ENCODE measurements at places on chromosomes 12 and 14. TPM values are rescaled to one million over a fixed set of nuclear protein-coding genes. Genes with fewer than 3 reads are reported as not detected.

- H3K4me3 ChIP-seq, result no peak overlapping the region
- no peak for DNase-seq
- no peaks in the 10 kb centered on the region for H3K4me1 ChIP-seq
- H3K27ac ChIP-seq, result no peak overlapping the region
- no peaks in the 10 kb centered on the region for H3K36me3 ChIP-seq
These were observed 137.4 kb downstream of the ZNF664 start for GRCh38 chr12:124110372-124110883.

- H3K27ac ChIP-seq, result no peak overlapping the region
- H3K4me1 ChIP-seq, result no peaks in the 10 kb centered on the region
- no peaks in the 10 kb centered on the region for H3K36me3 ChIP-seq
- DNase-seq, result no peak
- no peak overlapping the region for H3K4me3 ChIP-seq
These were observed 125.7 kb upstream of the KRAS start for GRCh38 chr12:25376407-25376806.

GRCh38 chr12:101694297-101694848 is 3.1 kb upstream of the CHPT1 start:
- peaks cover 9% of the 10 kb centered on the region for H3K4me1 ChIP-seq
- DNase-seq, result no peak
- no peak overlapping the region for H3K4me3 ChIP-seq

DNA sequence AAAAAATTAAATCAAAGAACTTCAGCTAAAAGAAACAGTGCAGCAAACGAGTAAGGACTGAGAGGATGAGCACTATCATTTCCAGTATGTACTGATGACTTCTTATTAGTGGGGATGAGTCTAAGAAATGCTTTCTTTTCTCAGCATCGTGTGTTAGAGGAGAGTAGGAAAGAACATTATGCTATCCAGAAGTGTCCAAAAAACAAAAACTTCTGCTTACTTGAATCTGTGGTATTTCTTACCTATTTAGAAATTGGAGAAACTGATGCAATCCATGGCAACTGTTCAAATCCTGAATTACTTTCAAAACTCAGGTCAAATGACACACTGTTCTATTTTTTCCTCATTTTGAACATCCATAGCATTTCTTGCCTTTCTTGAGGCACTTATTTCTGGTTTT is 23.7 kb downstream of the ABCD2 start:
- no peaks in the 10 kb centered on the region for H3K27me3 ChIP-seq
- no peak for DNase-seq
- H3K4me3 ChIP-seq, result no peak overlapping the region
- H3K27ac ChIP-seq, result no peak overlapping the region
- H3K36me3 ChIP-seq, result no peaks in the 10 kb centered on the region

DNA sequence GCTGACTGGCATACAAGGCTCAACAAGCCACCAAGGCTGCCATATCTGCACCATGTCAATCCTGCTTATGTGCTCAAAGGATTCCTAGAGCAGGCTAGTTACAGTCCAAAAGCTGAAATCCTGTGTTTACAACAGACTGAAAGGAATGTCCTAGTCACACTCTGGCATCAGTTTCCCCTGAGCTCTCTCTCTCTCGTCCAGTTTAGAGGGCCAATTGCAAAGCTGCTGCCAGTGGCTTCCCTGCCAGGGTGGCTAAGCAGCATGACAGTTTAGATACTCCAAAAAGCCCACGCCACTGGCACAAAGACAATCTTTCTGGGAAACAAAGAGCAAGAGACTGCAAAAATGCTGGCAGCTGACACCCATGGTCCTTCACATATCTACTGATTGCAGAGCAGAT is 392.1 kb downstream of the RPS29 start:
- no peak overlapping the region for H3K27ac ChIP-seq
- H3K27me3 ChIP-seq, result no peaks in the 10 kb centered on the region
- no peaks in the 10 kb centered on the region for H3K36me3 ChIP-seq

GRCh38 chr14:63241096-63241495 is 36.9 kb downstream of the RHOJ start:
- no peaks in the 10 kb centered on the region for H3K4me1 ChIP-seq
- no peak for DNase-seq
- H3K27ac ChIP-seq, result no peak overlapping the region
- no peaks in the 10 kb centered on the region for H3K27me3 ChIP-seq
- no peak overlapping the region for H3K4me3 ChIP-seq

DNA sequence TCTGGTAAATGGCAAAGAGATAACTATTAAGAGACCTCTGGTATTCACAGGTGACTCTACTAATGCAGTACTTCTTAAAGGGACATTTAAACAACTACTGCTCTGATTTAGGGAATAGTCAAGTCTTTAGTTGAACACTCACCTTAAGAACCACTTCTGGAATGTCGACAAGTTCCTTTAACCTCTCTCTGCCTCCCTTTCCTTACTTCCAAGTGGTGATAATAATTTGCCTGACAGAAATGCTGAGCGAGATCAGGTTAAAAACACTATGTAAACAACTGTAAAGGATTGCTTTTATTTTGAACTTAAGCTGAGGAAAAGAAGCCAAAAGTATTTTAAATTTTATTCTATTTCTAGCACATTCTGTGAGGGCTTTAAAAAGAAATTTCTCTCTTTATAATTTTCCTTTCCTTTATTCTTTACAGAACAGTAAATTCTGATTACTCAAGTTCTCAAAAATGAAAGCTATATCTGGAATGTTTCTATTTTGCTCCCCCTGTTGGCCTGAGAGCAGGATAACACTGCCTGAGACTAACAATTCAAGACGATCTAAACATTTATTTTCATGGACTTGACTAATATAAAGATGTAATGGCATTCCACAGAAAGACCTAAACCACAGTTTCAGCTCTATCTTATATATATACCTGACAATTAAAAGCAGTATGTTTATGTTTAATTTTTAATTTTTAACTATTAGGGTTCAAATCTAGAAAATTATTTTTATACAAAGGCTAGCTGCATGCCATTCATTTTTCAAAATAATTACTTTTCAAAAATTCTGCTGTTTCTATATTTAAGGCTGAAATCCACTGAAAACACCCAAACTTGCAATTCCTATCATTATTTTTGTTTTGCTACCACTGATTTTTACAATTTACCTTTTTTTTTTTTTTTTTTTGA is 29.2 kb downstream of the ZCCHC8 start:
- H3K4me1 ChIP-seq, result peaks cover 4% of the 10 kb centered on the region
- no peak for DNase-seq

- H3K27me3 ChIP-seq, result no peaks in the 10 kb centered on the region
- H3K36me3 ChIP-seq, result no peaks in the 10 kb centered on the region
- H3K27ac ChIP-seq, result no peak overlapping the region
- H3K4me1 ChIP-seq, result peaks cover 12% of the 10 kb centered on the region
- DNase-seq, result no peak
- H3K4me3 ChIP-seq, result no peak overlapping the region
These were observed 85.3 kb upstream of the FLRT2 start for GRCh38 chr14:85444635-85445034.

DNA sequence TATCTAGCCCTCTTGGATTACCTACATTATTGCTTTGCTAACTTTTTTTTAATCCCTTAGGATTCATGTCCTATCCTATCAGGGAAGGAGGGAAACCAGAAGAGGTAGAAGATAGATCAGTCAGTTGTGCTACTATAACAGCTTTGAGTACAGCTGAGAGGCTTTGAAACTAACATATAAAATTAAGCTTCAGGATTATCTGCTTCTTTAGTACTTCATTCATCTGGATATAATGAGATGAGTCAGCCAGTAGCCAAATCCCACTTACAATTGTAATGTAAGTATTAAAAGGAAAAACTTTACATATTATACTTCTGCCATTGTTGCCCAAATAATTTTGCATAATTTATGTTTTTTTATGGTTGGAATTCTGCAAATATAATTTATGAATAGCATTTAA is 33.4 kb upstream of the ANO6 start:
- H3K36me3 ChIP-seq, result no peaks in the 10 kb centered on the region
- H3K27me3 ChIP-seq, result no peaks in the 10 kb centered on the region
- no peak overlapping the region for H3K27ac ChIP-seq
- no peak for DNase-seq
- H3K4me1 ChIP-seq, result no peaks in the 10 kb centered on the region

GRCh38 chr12:108495054-108495453 is 20.0 kb upstream of the FICD start:
- no peak for DNase-seq
- no peak overlapping the region for H3K4me3 ChIP-seq

- no peak for DNase-seq
- peak overlapping the region; percentile 64 for H3K27ac ChIP-seq
- H3K4me1 ChIP-seq, result peaks cover 7% of the 10 kb centered on the region
- H3K4me3 ChIP-seq, result no peak overlapping the region
These were observed 30.8 kb downstream of the COA8 start for GRCh38 chr14:103593577-103593976.

GRCh38 chr12:106455111-106455510 is 97.6 kb downstream of the POLR3B start:
- H3K27me3 ChIP-seq, result no peaks in the 10 kb centered on the region
- no peak overlapping the region for H3K27ac ChIP-seq
- H3K36me3 ChIP-seq, result no peaks in the 10 kb centered on the region
- no peak for DNase-seq

DNA sequence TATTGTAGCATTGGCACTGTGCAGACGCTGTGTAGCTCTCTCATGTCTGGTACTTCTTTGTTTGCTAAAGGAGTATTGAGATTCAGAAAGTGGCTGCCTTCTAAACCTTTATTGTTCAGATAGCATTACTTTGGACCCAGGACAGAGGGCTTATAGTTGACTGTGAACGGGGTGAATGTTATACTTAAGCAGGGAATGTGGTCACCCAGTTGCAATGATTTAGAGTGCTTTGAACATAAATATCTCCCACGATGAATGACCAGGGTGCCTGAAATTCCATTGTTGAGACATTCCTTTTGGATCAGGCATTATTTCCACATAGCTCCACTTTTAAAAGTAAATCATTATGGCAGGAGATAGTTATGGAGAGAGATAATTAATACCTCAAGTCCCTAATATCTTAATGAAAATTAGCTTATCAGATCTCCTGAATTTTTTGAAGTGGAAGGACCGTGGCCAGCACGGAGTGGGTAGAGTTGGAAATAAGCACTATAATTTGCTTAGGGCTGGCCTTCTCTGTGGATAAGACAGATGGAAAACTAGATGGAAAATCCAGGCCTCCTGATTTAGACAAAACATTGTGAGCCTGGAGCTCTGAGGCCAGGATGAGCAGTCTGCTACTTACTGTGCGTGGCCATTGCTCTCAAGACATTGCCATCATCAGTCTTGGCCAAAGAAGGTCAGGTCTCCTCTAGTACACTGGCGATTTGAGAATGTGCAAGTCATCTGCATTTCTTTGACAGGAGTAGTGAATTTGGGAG is 114.5 kb downstream of the ETV6 start:
- no peak overlapping the region for H3K4me3 ChIP-seq
- H3K4me1 ChIP-seq, result peaks cover 23% of the 10 kb centered on the region
- no peaks in the 10 kb centered on the region for H3K36me3 ChIP-seq
- peak overlapping the region; percentile 42 for H3K27ac ChIP-seq
- H3K27me3 ChIP-seq, result no peaks in the 10 kb centered on the region

DNA sequence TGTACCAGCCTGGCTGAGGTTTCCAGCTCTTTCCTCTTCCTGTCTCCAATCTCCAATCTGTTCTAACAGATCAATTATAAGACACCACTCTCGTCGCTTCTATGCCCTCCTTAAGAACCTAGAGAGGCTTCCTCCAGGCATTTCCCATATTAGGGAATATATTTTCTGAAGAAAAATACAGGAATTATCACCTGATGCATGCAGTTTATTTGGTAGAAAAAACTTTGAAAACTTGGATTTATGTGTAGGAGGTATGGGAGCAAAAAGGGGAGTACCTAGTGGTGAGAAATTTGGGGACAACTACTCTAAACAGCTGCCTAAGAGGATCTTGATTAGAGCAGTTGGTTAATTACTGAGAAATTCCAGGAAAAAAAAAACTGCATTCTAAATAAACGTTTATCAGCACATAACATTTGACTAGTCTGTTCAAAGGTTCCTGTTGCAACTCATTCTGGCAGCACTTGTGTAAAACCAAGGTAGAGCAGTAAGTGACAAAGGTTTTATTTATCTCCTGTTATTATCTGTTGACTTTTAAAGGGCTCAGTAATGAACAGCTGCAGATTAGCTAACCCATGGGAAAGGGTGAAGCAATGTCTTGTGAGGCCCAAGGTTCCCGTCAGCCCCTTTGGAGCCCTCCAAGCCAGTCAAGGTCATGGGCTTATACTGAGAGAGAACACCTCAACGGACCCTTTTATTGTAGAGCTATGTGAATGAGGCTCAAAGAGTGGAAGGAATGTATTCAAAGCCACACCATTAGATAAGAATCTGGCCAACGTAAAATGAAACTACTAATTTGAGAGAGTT is 36.4 kb upstream of the NR1H4 start:
- peak overlapping the region; percentile 39 for H3K27ac ChIP-seq
- H3K27me3 ChIP-seq, result no peaks in the 10 kb centered on the region
- peaks cover 14% of the 10 kb centered on the region for H3K4me1 ChIP-seq
- no peak overlapping the region for H3K4me3 ChIP-seq
- no peaks in the 10 kb centered on the region for H3K36me3 ChIP-seq

DNA sequence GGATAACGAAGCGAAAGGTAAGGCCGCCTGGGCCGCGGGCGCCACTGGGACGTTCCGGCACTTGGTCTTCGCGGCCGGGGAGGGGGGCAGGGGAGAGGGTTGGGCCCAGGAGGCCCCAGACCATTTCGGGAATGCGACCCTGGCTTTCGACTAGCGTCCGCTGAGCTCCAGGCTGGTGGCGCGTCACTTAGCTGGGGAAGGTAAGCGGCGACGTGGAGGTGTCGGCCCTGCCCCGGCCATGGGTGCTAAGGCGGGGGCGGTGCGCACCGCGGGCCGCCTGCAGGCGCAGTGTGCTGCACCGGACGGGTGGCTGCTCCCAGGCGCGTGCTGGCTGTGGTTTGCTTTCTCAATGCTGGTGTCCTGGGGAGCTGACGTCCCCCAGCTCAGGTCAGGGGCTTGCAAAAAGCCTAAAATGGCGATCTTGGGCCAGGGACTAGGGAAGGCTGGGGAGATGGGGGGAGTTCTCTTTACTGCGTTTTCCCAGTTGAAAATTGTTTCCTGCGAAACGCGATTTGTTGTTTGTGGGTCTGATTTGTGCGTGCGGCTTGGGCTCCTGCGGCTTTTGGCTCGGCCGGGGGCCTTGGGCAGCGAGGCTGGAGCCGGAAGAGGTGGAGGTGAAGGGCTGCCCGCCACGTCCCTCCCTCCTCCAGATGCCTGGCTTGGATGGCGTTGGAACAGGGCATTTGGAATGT is 1.2 kb downstream of the HOXC10 start:
- H3K27me3 ChIP-seq, result no peaks in the 10 kb centered on the region
- H3K4me1 ChIP-seq, result peaks cover 12% of the 10 kb centered on the region
- no peak for DNase-seq
- H3K36me3 ChIP-seq, result no peaks in the 10 kb centered on the region
- H3K4me3 ChIP-seq, result peak overlapping the region; percentile 38

GRCh38 chr12:118061011-118061872 is at the start of gene WSB2:
Gene WSB2, minus strand, starts transcription at chr12:118061179. Its CDS starts 131 bp downstream, at chr12:118061048.
- peak within 1 kb of the TSS; percentile 95 for H3K27ac ChIP-seq
- H3K4me3 ChIP-seq, result peak within 1 kb of the TSS; percentile 69
- no peaks in the 10 kb centered on the region for H3K27me3 ChIP-seq
- peaks cover 10% of the 10 kb centered on the region for H3K4me1 ChIP-seq

DNA sequence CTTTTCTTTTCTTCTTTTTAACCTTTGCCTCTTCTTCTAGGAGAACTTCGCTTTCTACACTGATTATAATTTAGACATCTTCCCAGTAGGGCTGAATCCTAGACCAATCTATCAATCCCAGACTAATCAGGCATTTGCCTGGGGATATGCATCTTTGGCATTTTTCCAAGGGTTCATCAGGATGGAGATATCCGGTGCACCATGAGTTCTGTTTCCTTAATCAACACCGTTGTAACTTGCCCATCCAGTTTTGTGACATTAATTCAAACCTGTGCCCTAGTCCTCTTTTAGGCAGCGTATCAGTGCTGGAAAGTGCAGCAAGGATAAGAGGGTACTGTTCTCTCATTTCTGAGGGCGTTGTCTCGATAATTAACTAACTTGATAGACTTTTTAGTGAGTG is 617 bp upstream of the MGP start:
- no peak for DNase-seq
- no peaks in the 10 kb centered on the region for H3K27me3 ChIP-seq
- no peak overlapping the region for H3K4me3 ChIP-seq
- no peaks in the 10 kb centered on the region for H3K36me3 ChIP-seq

The TAS2R42 gene
- total RNA-seq, result not detected
